ENCODE measurements at places on chromosomes 5 and 9. TPM values are rescaled to one million over a fixed set of nuclear protein-coding genes. Genes with fewer than 3 reads are reported as not detected.

The FCHSD1 gene
- 28.1 TPM for polyA plus RNA-seq

The SPATA31A3 gene
- not detected for polyA plus RNA-seq

The PDE4D gene
- 22.9 TPM for polyA plus RNA-seq

The PFN3 gene
- polyA plus RNA-seq: not detected

The GPR151 gene
- polyA plus RNA-seq: not detected

The FBP2 gene
- 1.7 TPM for polyA plus RNA-seq

The IFNE gene
- polyA plus RNA-seq: 0.10 TPM

The NFIB gene
- 131 TPM for polyA plus RNA-seq

The LRRC70 gene
- polyA plus RNA-seq: 10.3 TPM

The HSPA9 gene
- polyA plus RNA-seq: 219 TPM

The SPINK13 gene
- polyA plus RNA-seq: 0.93 TPM

The PCDHGA9 gene
- polyA plus RNA-seq: 5.3 TPM

The FOXD4L3 gene
- not detected for polyA plus RNA-seq

The MOB3B gene
- 18.3 TPM for polyA plus RNA-seq

The OR13D1 gene
- not detected for polyA plus RNA-seq

The NEUROG1 gene
- polyA plus RNA-seq: not detected

The PCDHGB1 gene
- polyA plus RNA-seq: 2.3 TPM

The SHROOM1 gene
- polyA plus RNA-seq: 8.6 TPM

The RALGPS1 gene
- 16.2 TPM for polyA plus RNA-seq

The ADRA1B gene
- 0.67 TPM for polyA plus RNA-seq

The REEP2 gene
- 1.5 TPM for polyA plus RNA-seq

The NR5A1 gene
- not detected for polyA plus RNA-seq

The ECM2 gene
- polyA plus RNA-seq: 51.2 TPM

The PSD2 gene
- polyA plus RNA-seq: 2.0 TPM

The ACSL6 gene
- 1.3 TPM for polyA plus RNA-seq

The EQTN gene
- polyA plus RNA-seq: 0.66 TPM

The SPIN1 gene
- polyA plus RNA-seq: 171 TPM

The GPX8 gene
- polyA plus RNA-seq: 71.6 TPM

The PCDHGB4 gene
- 3.9 TPM for polyA plus RNA-seq

The SH3GL2 gene
- polyA plus RNA-seq: 7.5 TPM

The RGP1 gene
- 23.0 TPM for polyA plus RNA-seq

The DNAH5 gene
- 2.9 TPM for polyA plus RNA-seq

The CAST gene
- 150 TPM for polyA plus RNA-seq

The ISCA1 gene
- polyA plus RNA-seq: 39.6 TPM

The NIM1K gene
- 0.66 TPM for polyA plus RNA-seq

The TRIM36 gene
- 2.2 TPM for polyA plus RNA-seq

The ANKRD55 gene
- polyA plus RNA-seq: 0.67 TPM

The SLC46A2 gene
- polyA plus RNA-seq: 0.26 TPM

The SPOCK1 gene
- polyA plus RNA-seq: 0.67 TPM

The C7 gene
- 383 TPM for polyA plus RNA-seq

The OR1J2 gene
- not detected for polyA plus RNA-seq
